ENCODE measurements at places on chromosomes 6 and 20.

DNA sequence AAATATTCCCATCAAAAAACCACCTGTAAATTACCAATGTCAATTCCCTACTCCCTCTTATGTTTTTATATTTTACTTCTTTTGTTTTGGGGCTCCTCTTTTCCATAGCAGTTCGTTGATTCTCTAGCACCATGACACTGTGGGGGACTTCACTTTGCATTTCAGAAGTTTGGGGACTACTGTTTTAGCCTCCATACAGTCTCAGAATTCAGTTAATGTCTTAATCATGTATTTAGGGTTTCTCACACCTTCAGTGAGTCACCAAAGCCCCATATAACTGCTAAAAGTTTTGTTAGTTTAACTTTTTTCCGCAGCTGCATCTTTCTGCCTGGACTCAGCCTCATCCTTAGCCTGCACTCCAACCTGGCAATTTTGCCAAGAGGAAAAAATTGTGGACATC is 20.7 kb upstream of the AIG1 start:
- DNase-seq, result no peak

DNA sequence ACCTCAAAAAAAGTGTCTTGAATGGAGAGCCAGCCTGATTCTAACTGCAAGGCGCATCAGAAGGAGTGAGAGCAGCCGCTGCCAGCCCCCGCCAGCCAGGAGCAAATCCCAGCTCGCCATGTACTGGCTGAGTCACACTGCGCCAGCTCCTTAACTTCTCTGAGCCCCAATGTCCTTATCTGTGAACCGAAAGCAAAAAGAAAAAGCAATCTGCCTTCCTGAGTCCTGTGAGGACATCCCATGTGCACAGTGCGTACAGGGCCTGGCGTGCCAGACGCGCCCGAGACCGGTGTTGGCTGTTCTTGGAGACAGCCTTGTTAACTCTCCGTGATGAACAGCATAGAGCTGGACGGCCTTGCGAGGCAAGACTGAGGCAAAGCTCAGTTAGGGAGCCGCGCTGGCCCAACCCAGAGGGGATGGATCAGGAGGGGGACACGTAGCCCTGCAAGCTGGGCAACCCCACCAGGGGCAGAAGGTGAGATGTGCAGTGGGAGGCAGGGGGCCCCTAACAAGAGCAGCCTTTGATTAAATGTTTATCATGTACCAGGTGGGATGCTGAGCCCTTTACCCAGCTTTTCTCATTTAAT is 122.7 kb downstream of the AGPAT4 start:
- no peak for DNase-seq

GRCh38 chr20:51337126-51337805 is 205.3 kb downstream of the NFATC2 start:
- DNase-seq, result peak; percentile 32

DNA sequence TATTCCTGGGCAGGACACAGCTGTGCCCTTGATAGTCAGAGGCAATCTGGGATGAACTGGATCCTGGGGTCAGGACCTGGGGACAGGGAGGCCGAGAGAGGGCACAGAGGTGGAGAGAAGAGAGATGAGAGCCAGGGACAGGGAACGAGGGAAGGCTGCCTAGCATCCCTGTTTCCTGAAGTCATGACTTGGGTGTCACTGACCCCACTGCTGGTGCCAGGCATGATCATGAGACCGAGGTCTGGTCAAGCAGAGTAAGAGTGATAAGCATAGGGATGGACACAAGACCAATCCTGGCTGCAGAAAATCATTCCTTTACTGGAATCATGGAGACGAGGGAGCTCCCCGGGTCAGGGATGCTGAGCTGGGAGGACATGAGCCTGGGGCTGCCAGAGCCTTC is 36.1 kb downstream of the FAM110A start:
- DNase-seq, result no peak

DNA sequence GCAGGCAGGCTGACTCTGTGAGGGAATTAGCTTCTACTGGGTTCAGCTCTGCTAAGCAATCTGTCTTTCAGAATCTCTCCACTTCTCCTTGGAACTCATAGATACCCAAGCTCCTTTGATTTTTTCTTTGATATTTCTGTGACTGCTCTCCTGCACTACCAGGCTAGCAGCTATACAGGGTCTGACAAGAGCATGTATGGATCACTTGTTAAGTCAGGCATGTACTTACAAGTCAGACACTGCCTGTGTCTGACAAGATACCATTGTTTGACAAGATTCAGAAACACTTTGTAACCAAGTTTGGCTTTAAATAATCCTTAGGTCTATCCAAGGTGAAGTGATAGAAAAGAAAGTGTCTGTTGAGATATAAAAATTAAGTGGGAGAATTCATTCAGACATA is 79.5 kb downstream of the SESN1 start:
- peak; percentile 81 for DNase-seq

DNA sequence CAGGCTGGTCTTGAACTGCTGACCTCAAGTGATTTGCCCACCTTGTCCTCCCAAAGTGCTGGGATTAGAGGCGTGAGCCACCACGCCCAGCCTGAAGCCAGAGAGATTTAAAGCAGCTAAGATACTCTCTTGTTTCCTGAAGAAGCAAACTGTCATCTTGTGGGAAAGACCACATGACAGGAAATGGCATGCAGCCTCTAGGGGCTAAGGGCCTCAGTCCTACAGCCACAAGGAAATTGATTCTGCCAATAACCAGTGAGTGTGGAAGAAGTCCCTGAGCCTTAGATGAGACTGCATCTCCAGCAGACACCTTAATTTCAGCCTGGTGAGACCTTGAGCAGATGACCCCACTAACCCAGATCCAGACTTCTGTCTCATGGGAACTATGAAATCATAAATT is 40.9 kb downstream of the KIZ start:
- DNase-seq, result no peak

- peak; percentile 86 for DNase-seq
Observed at GRCh38 chr6:74606582-74607071, 599.2 kb downstream of the COL12A1 start.

GRCh38 chr6:14728396-14729024 is 517.4 kb upstream of the JARID2 start:
- DNase-seq, result peak; percentile 64

DNA sequence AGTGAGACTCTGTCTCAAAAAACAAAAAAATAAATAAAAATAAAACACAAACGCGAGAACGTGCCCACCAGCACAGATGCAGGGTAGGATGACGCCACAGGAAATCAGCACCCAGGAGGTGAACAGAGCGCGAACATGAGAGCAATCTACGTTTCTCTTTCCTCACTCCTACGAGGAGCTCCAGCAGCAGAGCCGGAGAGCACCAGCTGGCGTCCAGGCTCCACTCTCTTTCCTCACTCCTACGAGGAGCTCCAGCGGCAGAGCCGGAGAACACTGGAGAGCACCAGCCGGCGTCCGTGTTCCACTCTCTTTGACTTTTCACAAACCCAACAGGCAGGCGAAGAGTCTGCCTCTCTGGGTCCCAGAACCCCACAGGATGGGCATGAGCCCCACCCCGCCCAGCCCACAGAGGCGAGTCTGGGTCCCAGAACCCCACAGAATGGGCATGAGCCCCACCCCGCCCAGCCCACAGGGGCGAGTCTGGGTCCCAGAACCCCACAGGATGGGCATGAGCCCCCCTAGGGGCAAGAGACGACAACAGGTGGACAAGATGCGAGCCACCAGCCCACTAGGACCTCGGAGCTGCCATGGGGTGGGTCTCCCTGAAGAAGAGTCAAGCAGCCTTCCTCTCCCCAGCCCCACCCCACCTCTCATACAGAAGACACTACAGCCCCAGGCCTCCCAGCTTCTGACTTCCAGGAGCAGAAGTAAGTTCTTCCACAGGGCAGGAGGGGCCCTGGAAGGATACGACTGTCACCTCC is 20.2 kb downstream of the ZBTB46 start:
- DNase-seq, result no peak

- DNase-seq, result no peak
Observed at GRCh38 chr20:44187772-44188709, 1.1 kb upstream of the JPH2 start.

DNA sequence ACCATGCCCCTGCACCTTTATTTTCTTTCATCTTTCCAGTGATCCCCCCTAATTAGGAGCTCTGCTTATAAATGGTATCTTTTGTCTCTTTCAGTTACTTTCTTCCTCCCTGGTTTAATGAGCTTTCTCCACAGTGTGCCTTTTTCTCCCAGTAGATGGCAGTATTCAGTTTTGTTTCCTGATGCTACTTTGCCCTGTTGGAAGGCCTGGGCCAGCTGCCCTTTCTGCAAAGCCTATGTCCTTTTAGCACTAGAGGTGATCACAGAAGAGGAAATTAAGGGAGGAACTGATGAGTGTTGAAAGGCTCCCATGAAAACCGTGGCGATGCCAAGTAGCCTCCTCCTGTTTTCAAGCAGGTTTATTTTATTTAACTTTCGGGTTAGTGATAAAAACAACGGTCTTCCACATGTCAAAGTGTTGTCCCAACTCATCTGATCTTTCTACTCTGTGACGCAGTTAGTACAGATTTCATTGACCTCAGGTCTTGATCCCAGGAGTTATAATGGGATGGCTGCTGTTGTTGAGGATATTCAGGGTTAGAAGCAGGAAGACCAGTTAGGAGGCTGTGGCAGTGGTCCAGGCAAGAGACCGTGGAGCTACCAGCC is 184.2 kb upstream of the BMP2 start:
- DNase-seq, result peak; percentile 67

DNA sequence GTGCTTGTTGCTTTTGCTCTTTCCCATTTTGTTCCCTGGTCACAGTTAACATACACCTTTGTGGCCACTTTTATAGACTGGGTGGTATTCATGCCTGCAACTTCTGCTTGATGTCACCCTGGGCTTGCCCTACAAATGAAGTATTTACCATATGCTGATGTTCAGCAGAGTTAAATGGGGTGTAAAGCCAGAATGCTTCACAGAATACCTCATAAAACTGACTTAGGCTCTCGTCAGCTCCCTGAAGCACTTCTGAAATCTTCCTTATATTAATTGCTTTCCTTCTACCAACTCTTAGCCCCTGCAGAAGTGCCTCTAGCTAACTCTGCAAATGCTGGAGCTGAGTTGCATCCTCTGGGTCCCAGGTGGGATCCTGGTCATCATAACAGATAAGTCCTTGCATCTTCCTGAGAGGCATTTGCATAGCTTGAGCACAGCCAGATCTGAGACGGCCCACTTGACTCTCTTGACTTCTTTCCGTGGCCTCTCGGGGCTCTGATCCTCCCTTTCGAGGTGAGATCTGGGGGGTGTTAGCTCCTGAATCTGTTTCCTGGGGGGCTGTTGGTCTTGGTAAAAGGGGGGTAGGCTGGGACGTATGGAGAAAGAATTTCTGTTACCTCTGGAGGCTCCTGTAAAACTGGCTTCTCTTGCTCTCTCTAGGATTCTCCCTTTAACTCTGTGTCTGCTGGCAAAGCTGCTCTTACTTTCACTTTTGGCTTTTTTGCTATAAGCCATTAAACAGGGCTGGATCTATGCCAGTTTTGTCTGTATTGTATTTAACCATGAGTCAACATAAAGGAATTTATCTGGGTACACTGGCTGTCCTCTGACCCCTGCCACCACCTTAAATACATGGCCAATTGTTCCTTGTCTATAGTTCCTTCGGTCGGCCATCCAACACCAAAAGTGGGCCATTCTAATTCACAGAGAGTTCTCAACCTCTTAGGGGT is 223.0 kb upstream of the SYNCRIP start:
- peak; percentile 62 for DNase-seq

DNA sequence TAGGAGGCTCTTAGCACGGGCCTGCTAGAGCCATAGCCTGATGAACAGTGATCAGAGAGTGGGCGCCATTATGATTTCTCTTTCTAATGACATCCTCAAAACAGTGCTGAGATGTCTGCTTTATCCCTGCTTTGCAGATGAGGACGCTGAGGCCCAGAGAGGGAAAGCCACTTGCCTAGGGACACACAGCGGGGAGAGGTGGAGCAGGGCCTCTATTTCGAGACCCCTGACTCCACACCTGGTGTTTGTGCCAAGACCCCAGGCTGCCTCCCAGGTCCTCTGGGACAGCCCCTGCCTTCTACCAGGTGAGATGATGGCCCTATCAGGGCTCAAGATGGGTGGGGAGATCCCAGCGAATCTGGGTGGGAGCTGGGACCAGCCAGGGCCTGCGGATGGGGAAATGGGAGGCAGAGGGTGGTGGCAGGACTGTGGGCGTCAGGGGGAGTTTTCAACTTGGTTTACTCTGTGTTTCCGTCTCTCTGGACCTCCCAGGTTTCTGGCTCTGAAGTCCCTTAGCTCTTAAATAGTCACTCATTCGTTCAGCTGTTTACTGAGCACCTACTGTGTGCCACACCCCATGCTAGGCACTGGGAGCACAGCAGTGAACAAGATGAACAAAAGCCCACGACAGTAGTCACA is 36.7 kb downstream of the SRC start:
- DNase-seq, result no peak

DNA sequence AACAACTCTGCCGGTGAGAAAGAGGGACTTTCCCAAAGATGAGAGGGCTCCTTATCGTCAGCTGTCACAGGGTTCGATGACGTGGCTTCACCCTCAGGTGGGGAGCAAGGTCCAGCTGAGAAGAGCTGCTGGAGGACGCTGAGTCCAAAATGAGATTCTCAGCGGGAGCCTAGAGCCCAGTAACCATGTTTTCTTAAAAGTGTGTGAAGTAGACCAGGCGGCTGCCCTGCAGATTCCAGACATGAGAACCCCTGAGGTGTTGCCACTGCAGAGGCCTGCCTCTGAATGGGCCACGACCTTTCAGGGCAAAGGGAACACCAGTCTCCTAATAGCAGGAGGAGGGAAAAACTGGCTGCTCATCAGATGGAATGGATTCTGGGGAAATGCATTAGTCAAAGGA is 375.1 kb downstream of the BTBD9 start:
- no peak for DNase-seq

DNA sequence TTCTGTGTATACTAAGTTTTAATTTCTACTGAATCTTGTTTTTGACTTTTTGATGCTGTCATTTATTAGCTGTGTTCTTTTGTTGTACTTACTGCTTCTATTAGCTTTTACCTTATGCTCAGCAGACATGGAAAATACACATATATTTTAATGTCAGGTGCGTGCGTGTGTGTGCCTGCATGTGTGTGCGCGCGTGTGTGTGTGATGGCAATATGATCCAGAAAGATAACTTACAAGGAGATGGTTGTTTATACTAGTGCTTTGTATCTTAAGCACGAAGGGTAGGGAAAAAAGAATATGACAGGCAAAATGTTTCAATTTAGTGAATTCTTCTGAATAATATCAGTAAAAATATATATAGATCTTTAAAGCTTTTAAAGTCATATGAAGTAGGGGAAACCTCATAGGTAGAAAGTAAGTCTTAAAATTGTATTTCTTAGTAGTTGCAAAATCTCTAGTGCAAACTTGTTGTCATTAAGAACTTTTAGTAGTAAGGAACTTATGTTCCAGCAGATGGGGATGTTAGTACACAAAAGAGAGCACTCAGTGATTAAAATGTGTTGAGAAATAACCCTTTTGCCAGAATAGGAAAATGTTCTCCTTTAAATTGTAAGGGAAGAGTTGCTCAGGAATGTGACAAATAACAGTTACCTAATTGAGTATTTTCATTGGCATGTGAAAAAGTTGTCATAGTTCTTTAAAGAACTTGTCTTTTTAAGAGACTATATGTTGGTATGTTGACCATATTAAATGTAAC is 13.2 kb downstream of the QKI start:
- peak; percentile 80 for DNase-seq

GRCh38 chr6:84445068-84445467 is 217.6 kb upstream of the CEP162 start:
- no peak for DNase-seq

- DNase-seq, result peak; percentile 88
Observed at GRCh38 chr6:132798869-132799538, 567 bp upstream of the SLC18B1 start.
